Neural progenitor cell (in vitro differentiated cells): ENCODE measurements at places on chromosomes 1 and 21.

DNA sequence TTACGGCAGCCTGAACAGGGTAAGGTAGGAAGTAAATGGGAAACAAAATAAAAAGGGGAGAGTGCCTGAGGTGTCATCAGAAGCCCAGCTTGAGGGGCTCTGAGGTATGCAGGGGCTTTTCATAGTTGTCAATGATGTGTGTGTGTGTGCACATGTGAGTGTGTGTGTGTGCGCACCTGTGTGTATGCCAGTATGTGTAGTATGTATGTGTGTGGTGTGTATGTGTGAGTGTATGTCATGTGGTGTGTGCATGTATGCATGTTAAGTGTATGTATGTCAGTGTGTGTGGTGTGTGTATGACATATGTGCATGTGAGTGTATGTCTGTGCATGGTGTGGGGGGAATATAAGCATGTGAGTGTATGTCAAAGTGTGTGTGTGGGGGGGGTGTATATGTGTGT lies 184.1 kb downstream of the DSCAM start:
- H3K4me3 ChIP-seq = no peak overlapping the region
- H3K36me3 ChIP-seq = no peaks in the 10 kb centered on the region
- no peaks in the 10 kb centered on the region for H3K27me3 ChIP-seq
- no peak overlapping the region for H3K27ac ChIP-seq
- peaks cover 8% of the 10 kb centered on the region for H3K4me1 ChIP-seq
- DNase-seq = no peak

DNA sequence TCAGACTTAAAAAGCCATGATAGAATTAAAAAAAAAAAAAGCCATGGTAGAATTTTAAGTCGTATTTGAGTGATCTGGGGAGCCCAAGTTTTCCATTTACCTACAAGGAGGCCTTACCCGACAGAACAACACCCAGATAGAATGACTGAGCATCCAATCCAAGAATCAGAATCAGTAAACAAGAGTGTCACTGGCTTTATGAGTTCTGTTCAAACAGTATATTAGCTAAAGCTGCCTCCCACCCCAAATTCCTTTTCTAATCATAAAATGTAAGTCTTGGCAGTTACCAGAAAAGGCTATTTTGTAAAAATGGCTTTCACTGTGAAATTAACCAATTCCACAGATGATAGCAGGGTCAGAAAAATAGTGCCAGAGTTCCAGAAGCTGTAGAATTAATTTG lies 1.2 kb downstream of the GTF2B start:
- peaks cover 6% of the 10 kb centered on the region for H3K4me1 ChIP-seq
- H3K27me3 ChIP-seq = no peaks in the 10 kb centered on the region
- no peaks in the 10 kb centered on the region for H3K36me3 ChIP-seq
- no peak for DNase-seq
- no peak overlapping the region for H3K27ac ChIP-seq

DNA sequence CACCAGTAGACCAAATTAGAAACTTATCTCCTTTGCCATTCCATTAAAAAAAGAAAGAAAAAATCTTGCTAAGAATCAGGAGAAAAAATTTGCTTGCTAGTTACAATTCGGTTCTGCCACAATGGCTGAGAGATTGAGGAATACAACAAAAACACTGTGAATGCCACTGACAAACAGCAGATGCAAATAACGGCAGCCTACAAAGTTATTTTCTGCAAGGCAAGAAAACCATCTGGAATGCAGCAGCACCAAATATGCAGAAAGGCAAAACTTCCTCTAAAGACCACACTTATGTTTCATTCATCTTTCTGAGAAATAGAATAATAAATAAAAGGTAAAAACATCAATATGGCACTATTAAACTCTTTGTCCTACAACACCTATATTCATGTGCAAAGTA lies 75.7 kb downstream of the ENAH start:
- peak overlapping the region; percentile 57 for H3K27ac ChIP-seq
- H3K4me3 ChIP-seq = no peak overlapping the region
- no peaks in the 10 kb centered on the region for H3K36me3 ChIP-seq
- no peak for DNase-seq
- peaks cover 40% of the 10 kb centered on the region for H3K4me1 ChIP-seq

GRCh38 chr1:67860776-67861175 lies 27.5 kb upstream of the GNG12 start:
- H3K4me3 ChIP-seq = no peak overlapping the region
- no peaks in the 10 kb centered on the region for H3K4me1 ChIP-seq
- H3K36me3 ChIP-seq = no peaks in the 10 kb centered on the region
- no peaks in the 10 kb centered on the region for H3K27me3 ChIP-seq

- no peak overlapping the region for H3K27ac ChIP-seq
- H3K4me3 ChIP-seq = no peak overlapping the region
- H3K27me3 ChIP-seq = no peaks in the 10 kb centered on the region
Measured at GRCh38 chr21:21662776-21663175, 664.6 kb downstream of the NCAM2 start.

GRCh38 chr21:31514598-31514997 lies 144.9 kb upstream of the SOD1 start:
- no peaks in the 10 kb centered on the region for H3K27me3 ChIP-seq
- peak; percentile 73 for DNase-seq
- peaks cover 18% of the 10 kb centered on the region for H3K4me1 ChIP-seq
- H3K36me3 ChIP-seq = no peaks in the 10 kb centered on the region

- H3K36me3 ChIP-seq = no peaks in the 10 kb centered on the region
- H3K4me1 ChIP-seq = no peaks in the 10 kb centered on the region
- H3K27me3 ChIP-seq = no peaks in the 10 kb centered on the region
Measured at GRCh38 chr1:237007147-237007881, 3.1 kb upstream of the MT1HL1 start.

DNA sequence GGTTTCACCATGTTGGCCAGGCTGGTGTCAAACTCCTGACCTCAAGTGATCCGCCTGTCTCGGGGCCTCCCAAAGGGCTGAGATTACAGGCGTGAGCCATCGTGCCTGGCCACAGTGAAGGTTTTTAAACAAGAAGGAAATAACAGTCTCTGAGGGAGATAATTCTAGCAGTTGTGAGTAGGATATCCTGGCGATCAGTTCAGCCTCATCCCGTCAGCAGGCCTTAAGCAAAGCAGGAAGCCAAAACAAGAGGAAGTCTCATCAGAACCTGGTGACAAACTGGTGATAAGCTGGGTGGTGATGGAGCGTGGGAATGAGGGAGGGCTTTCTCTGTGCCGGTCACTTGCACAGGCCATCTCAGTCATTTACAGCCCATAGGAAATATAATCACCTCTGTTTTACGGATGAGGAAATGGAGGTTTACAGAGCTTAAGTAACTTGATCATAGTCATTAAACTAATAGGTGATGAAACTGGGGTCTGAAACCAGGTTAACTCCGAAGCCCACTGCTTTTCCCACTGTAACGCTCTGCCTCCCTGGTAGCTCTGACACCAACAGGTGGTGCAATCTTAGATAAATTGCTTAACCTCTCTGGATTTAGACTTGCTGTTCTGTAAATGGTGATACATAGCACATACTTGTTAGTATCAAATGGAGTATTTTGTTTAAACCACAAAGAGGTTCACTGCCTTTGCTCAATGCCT lies 40.8 kb upstream of the A3GALT2 start:
- H3K27me3 ChIP-seq = no peaks in the 10 kb centered on the region
- DNase-seq = no peak
- H3K27ac ChIP-seq = no peak overlapping the region
- peaks cover 79% of the 10 kb centered on the region for H3K4me1 ChIP-seq
- no peak overlapping the region for H3K4me3 ChIP-seq

GRCh38 chr1:187629075-187629474 lies 800.3 kb downstream of the PLA2G4A start:
- peaks cover 68% of the 10 kb centered on the region for H3K4me1 ChIP-seq
- no peaks in the 10 kb centered on the region for H3K36me3 ChIP-seq
- H3K27ac ChIP-seq = peak overlapping the region; percentile 80
- H3K27me3 ChIP-seq = no peaks in the 10 kb centered on the region

- no peaks in the 10 kb centered on the region for H3K4me1 ChIP-seq
- no peaks in the 10 kb centered on the region for H3K27me3 ChIP-seq
- no peak for DNase-seq
- no peaks in the 10 kb centered on the region for H3K36me3 ChIP-seq
- no peak overlapping the region for H3K27ac ChIP-seq
Measured at GRCh38 chr1:86429835-86430234, 5.9 kb downstream of the CLCA2 start.

GRCh38 chr1:217063172-217063908 lies 340.1 kb upstream of the ESRRG start:
- no peaks in the 10 kb centered on the region for H3K27me3 ChIP-seq
- DNase-seq = no peak
- no peak overlapping the region for H3K27ac ChIP-seq
- H3K36me3 ChIP-seq = no peaks in the 10 kb centered on the region
- H3K4me1 ChIP-seq = no peaks in the 10 kb centered on the region

DNA sequence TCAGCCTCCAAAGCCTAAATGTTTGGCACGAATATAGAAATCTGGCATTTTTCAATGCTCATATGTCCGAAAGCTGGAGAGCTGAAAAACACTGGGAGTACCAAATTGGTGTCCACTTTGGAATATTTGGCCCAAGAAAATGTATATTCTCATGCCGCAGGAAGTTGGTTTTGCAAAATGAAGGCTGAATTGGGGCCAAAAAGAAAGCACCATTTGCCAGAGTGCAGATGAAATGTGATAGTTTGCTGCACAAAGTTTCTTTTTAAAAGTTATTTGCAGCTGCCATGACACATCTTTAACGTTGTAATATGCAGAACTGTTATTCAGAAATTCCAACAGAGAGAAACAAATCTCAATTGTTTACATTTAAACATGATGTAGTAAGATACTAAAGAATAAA lies 124.2 kb upstream of the LYPLAL1 start:
- H3K4me3 ChIP-seq = no peak overlapping the region
- H3K4me1 ChIP-seq = no peaks in the 10 kb centered on the region
- no peaks in the 10 kb centered on the region for H3K36me3 ChIP-seq
- no peak overlapping the region for H3K27ac ChIP-seq
- DNase-seq = no peak
- no peaks in the 10 kb centered on the region for H3K27me3 ChIP-seq
